ENCODE measurements at places on chromosomes 1 and 21.

DNA sequence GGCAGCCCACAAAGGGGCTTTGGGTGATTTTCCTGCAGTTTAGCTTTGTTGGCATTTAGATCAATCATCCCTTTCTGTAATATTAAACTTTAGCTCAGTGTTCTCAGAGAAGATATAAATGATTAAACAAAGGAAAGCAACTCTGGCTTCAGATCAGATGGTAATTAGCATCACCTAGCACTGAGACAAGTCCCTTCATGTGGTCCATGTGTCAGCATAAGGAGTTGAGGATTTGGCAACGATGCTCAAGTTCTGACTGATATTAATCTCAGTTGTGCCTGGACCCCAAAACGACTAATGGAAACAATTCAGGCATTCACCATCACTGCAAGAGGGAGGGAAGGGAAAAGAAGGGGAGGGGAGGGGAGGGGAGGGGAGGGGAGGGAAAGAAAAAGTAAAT is 60.4 kb downstream of the SEC16B start:
- DNase-seq = no peak

- no peak for DNase-seq
Observed at GRCh38 chr21:45724994-45725843, 81.7 kb downstream of the PCBP3 start.

DNA sequence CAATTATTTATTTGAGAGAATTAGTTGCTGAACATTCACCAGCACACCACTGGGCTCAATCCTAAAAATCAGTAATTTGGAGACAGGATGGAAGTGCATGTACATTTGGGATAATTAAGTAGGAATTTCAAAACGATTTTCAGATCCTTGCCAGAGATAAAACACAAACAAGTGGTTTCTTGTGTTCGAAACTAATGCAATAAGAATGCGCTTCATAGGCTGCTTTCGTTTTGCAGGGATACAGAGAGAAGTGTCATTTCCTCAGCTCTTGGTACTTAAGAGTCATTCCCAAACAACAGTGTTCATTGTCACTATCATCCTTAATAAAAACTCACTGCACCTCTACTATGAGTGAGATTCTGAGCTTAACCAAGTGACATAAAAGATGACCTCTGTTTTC is 20.6 kb upstream of the USP24 start:
- no peak for DNase-seq

- no peak for DNase-seq
Observed at GRCh38 chr21:31176080-31176551, 137.8 kb upstream of the KRTAP19-8 start.

GRCh38 chr1:61441723-61442262 is 283.1 kb downstream of the TM2D1 start:
- no peak for DNase-seq

- no peak for DNase-seq
Observed at GRCh38 chr1:2890221-2890850, 88.8 kb upstream of the TTC34 start.

DNA sequence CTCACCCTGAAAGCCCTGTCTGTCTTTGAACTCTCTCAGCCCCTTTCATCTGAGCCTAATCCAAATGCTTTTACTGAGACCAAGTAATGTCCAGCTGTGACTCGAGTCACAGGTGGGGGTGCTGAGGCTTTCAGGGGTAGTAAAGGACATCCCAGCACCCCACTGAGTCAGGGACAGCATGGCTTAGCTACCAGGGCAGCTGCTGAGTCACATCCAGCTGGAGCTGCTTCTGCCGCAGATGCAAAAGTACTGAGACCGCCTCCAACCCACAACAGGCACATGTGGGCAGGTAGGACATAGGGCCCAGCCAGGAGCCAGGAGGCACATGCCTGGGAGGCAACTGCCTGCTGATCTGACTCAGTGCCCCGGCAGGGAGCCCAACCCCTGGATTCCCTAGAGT is 6.7 kb upstream of the VSIG8 start:
- DNase-seq = no peak

- no peak for DNase-seq
Observed at GRCh38 chr1:221310180-221310579, 430.9 kb downstream of the HLX start.

- no peak for DNase-seq
Observed at GRCh38 chr1:18581420-18581880, 49.2 kb upstream of the PAX7 start.

DNA sequence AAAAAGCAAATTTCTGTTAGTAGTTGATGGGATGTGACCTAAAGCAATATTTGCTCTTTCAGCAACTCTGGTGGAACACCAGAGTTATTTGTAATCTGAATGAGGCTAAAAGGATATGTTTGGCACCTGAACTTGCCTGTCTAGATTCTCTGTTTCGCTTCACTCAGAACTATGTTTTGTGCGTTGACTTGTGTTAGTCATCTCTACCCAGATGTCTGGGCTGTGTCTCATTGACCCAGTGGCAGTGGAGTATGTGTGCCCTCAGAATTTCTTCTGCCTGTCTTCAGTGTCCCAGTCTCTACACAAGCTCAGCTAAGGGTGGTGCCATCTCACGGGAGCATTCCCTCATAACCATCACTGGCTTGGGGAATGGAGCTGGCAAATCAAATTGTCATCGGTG is 13.9 kb downstream of the KCNK1 start:
- DNase-seq = no peak

- no peak for DNase-seq
Observed at GRCh38 chr1:26959722-26960624, at the start of gene KDF1. Gene KDF1 (minus strand): TSS chr1:26960468. CDS start chr1:26952380, 8,088 bp downstream.

GRCh38 chr1:19651141-19651737 is 7.1 kb downstream of the NBL1 start:
- no peak for DNase-seq

GRCh38 chr21:32886339-32886738 is 114.8 kb upstream of the PAXBP1 start:
- DNase-seq = no peak

DNA sequence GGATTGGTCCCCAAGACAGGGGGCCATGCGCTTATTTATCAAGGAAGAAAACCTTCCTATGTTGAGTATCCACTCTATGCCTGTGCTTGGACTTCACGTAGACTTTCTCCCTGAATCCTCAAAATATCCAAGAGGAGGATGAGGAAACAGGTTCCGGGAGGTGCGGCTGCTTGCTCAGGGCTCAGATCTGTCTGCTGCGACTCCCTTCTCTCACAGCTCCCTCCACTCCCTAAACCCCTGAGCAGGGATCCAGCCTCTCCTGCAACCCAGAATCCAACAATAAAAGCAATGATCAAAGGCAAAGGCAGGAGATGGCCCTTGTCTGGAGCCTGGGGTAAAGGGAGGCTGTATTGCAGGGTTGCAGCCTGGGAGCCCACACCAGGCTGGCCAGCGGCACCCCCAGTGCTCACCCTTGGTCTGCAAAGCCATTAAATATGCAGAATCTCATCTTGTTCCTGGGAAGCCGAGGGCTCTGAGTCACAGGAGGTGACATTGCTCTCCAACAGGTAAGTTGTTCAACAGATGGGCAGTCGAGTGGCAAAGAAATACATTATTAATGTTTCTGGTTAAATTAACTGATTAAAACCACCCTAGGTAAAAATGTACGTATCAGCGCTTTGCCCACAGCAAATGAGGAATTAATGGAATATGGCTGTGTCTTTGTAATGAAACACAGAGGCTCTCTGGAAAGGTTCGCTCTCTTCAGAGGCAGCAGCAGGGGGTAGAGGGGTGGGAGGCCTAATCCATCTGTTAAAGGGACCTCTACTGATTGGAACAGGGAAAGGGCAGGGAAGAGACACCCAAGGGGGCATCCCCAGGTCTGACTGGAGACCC is 111.5 kb downstream of the GRIK3 start:
- DNase-seq = no peak

DNA sequence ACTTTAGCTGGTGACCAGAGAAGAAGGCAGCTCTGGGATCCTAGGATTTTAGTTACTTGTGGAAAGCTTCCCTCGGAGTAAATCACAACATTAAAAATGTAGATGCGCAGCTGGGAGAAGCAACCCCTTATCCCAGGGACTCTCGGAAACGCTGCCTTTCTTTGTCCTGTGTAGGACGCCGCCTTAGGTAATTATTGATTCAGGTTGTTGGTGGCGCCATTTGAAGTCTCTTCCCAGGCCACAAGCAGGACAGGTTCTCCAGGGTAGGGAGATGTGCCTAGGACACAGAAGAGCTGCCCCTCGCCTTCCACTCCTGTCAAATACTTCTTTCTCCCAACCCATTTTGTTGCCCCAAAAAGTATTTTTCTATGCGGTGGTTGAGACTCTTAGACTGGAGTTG is 10.3 kb downstream of the SLC37A1 start:
- DNase-seq = no peak

GRCh38 chr1:95388031-95388430 is 154.0 kb downstream of the RWDD3 start:
- DNase-seq = no peak

GRCh38 chr1:50369830-50370229 is 53.4 kb downstream of the DMRTA2 start:
- DNase-seq = no peak

- DNase-seq = no peak
Observed at GRCh38 chr1:15345705-15346345, 63.9 kb upstream of the EFHD2 start.

DNA sequence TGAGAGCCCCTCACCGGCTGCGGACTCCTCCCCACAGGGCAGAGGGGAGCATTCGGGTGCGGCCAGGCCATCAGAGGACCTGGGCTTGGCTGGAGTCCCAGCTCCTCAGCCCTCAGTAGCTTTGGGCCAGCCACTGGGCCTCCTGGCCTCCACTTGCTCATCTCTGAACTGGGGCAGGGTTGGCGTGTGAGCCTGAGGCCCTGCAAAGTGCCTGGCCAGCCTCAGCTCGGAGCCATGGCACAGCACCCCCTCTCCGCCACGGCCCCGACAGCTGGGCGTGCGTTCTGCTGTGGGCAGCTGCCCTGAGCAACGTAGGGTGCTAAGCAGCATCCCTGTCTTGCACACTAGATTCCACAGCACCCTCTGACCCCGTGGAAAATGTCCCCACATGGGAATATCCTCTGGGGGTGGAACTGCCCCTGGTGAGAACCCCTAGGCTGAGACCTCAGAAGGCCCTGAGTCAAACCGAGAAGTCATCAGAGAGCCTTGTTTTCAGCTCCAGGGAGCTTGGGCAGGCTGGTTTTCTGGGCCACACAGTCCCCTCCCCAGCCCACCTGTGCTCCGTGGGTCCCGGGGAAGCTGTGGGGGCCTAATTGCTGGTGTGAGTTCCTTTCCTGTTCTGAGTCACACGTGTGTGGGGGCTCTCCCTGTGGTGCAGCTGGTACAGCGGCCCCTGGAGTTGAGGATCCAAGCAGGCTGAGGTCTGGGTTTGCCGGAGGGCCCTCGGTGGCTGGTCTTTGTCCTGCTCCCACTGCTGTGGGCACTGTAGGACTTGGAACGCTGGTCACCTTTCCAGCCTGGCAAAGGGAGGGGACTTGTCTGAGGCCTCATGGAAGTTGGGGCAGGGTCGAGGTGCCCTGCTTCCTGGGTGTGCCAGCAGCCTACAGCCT is 24.5 kb downstream of the TP73 start:
- DNase-seq = no peak

DNA sequence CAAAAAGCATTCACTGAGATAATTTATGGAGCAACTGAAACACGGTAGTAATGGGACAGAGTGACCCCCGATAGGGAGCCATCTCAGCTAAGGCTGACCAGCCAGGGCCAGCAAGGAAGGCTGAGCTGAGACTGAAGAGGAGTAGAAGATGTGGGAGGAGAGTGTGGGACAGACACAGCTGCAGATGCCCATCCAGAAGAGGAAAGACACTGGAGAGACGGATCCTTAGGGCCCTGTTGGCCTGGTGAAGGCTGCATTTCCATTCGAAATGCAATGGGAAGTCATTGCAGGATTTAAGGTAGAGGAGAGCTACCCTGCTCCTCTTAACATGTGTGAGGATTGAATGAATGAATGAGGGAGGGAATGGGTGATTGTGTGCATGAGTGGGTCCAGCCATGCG is 44.0 kb upstream of the LRP8 start:
- no peak for DNase-seq

DNA sequence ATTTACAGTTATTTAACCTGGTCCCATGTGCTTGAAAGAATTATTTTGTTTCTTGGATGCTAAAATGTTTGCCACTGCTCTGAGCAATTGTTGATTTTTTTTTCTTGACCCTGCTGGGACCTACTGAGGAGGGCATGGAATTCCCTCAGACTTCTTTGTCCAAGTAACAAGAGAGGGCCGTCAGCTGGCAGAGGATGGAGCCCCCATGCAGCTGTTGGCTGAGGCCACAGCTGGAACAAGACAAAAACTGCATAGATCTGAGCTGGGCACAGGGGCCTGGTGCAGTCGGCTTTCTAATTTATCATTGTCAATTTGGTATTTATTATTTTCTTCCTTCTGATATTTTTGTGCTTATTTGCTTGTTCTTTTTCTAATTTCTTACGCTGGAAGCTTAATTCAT is 39.6 kb upstream of the ABCG1 start:
- DNase-seq = no peak

DNA sequence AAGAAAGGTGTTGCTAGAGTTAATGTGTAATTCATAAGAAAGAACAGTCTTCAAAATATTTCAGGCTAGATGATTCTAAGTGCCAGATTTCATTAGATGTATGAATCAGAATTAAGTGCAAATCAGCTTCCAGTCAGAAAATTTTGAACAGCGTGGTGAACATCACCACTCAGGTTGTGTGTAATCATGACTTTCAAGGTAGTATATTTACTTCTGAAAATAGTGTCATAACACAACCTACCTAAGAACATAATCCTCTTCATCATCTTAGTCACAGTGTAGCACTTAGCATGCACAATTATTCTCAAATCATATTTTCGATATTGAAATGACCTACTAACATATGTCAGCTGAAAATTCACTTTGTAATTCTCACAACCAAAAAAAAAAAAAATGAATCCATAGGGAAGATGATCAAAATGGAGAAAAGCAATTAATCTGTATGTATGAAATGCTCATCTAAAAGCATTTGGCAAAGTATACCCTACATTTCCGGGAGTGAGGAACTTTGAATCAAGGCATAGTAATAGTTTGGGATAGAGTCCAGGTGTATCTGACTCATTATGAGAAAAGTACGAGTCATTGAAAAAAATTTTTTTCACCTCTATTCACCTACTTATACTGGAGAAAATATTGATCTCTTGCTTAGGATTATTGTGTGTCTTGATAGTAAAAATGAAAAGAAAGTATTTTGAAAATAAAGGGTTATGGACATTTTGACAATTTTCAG is 221.8 kb upstream of the CHRM3 start:
- DNase-seq = no peak

DNA sequence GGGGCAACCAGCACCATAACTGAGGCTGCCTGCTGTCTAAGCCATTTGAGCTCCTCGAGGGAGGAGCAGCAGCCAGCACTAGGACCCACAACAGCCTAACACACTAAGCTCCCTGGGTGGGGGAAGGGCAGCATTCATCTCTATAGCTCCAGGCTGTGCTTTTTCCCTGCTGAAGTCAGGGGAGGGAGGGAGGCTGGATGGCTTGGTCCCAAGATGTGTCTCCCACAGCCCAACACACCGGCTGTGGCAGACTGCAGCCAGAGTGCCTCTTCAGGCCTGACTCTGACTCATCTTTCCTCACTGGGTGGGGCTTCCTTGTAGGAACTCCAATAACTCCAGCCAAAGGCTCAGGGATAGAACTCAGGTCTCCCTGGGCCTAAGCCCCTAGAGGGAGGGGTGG is 296.3 kb downstream of the PRDM2 start:
- no peak for DNase-seq

GRCh38 chr1:205680073-205680851 is at the start of gene SLC45A3:
Gene SLC45A3 (minus strand): TSS chr1:205680509. CDS start chr1:205664656, 15,853 bp downstream.
- no peak for DNase-seq

- no peak for DNase-seq
Observed at GRCh38 chr21:42468491-42469131, 27.4 kb downstream of the RSPH1 start.

All from occipital lobe (tissue), 3 donors.